CD4-positive, alpha-beta T cell treated with Interleukin-15 for 4 hours (primary cell): ENCODE measurements at places on chromosomes 6 and 20.

DNA sequence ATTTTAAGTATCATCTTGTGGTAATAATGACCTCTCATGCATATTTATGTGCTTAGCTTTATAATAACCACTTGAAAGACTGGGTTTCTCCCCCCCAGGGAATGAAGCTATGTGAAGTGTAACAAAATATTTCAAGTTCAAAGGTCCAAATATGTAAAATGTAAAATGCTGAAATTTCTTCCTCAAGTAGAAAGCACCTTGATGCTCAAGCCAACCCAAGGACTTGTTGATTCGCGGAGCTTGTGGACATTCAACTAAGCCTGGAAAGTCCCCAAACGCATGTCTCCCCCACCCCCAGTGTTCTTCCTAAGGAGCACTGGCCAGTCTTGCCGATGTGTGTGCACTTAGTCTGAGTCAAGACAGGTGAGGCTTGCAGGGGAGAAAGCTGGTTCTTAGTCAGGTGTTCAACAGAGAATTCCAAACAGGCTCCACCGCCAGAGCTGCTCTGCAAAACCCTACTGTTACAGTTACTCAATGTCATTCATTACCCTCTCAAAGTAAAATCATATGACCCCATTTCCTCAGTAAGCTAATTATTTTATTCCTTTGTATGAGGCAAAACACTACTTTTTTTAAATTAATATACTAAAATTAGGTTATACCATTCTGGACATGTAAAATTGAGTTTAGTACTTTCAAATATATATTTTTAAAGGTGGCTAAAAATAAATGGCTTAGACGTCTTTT is 46.9 kb upstream of the QKI start:
- DNase-seq: no peak

DNA sequence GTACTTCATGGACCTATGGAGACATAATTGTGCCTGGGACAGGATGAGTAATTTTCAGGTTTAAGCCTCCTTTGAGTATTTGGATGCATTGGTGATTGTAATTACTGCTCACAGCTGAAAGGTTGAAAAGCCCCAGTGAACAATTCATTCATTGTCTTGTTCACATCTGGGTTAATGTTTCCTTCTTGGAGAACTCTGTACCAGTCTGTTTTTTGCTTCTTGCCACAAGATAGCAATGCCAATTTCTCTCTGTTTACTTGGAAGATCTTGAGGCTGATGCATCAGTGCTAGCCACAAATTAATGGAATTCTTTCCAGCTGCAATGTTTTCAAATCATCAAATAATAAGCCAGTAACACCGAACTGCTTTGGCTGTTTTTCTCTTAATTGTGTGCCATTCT is 207.8 kb downstream of the BMP2 start:
- no peak for DNase-seq

- DNase-seq: no peak
Observed at GRCh38 chr6:35203680-35204079, 10.1 kb upstream of the SCUBE3 start.

- no peak for DNase-seq
Observed at GRCh38 chr20:21398109-21399004, 1.0 kb upstream of the NKX2-4 start.

DNA sequence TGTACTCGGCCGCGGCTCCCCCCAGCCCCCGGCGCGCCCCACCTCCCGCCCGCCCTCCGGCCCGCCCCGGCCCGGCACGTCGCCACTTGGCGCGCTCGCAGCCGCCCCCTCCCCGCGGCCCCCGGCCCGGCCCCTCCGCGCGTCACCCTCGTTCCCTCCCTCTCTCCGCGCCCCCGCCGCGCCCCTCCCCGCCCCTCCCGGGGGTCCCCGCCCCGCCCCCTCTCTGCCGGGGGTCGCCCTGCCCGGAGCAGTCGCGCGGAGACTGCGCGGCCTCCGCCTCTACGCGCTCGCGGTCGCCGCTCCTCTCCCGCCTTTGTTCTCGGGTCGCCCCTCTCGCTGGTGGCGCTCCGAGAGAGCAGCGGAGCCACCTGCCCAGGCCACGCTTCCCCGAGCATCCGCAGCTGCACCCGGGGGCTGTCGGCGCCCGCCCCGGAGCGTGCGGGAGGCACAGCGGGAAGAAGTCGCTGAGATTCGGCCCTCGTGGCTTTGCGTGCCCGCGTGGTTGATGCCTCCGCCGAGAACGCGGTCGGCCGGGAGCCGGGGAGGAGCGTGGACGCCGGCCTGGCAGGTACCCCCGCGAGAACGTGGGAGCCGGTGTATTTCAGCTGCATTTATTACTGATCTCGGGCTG is at the start of gene PHF10:
Gene PHF10, minus strand, starts transcription at position 7 of the 631 bp plus-strand sequence. CDS start 569 bp downstream, outside the sequence.
- peak; percentile 66 for DNase-seq

DNA sequence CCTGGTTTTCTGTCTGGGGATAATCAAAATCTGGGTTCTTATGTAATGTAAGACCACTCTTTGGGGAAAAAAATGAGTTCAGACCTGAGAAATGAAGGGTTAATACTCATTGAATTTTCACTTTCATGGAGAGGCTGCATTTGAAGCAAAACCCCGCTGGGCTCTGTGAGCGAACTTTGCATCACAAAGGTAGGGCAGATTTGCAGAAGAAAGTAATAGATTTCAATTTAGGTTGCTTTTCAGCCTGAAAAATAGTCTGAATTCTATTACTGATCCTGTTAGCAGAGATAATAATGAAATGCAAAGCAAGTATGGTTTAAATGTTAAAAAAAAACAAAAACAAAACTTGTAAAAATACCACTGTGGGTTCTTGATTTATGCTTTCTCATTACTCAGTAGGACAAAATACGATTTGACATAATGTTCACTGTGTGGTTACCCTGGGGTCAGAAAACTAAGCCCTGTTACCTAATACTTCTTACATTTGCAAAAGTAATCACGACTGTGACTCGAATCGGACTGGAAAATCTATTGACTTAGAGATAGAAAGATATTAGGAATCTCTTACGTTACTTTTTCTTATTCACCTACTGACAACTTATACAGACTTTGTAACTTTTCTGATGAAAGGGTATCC is 72.2 kb downstream of the UST start:
- DNase-seq: no peak

- DNase-seq: no peak
Observed at GRCh38 chr6:19755181-19755580, 82.0 kb upstream of the ID4 start.

GRCh38 chr6:131952886-131953509 is 1.8 kb upstream of the CCN2 start:
- no peak for DNase-seq

DNA sequence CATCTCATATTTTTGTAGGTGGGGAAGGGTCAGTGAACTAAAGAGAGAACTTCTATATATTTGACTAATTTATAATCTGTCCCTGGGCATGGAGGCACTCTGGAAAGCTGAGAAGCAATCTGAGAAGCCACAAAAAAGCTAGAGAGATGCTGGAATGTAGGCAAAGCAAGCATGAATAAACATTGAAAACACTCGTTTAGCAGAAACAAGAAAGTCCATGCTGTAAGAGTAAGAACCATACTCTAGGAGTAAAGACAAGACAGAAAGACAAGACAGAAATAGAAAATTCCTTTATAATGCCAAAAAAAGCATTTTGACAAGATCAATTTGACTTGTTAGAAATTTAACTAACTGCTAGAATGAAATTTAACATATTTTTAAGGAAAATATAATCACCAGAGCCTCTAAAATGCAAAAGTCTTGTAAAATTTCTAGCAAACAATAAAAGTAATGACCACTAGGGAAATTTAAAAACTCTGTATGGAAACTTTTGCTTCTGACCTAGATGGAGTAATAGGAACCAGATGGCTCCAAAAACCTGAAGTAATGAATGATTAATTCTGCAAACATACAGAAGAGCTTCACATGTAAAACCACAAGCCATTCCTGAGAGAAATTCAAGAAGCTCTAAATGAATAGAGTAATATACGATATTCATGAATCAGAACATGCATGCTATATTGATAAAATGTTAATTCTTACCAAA is 625.7 kb upstream of the PTCHD4 start:
- DNase-seq: no peak

- no peak for DNase-seq
Observed at GRCh38 chr6:154501578-154501868, 9.0 kb downstream of the CNKSR3 start.

GRCh38 chr6:49790341-49790740 is 3.3 kb upstream of the PGK2 start:
- DNase-seq: no peak

DNA sequence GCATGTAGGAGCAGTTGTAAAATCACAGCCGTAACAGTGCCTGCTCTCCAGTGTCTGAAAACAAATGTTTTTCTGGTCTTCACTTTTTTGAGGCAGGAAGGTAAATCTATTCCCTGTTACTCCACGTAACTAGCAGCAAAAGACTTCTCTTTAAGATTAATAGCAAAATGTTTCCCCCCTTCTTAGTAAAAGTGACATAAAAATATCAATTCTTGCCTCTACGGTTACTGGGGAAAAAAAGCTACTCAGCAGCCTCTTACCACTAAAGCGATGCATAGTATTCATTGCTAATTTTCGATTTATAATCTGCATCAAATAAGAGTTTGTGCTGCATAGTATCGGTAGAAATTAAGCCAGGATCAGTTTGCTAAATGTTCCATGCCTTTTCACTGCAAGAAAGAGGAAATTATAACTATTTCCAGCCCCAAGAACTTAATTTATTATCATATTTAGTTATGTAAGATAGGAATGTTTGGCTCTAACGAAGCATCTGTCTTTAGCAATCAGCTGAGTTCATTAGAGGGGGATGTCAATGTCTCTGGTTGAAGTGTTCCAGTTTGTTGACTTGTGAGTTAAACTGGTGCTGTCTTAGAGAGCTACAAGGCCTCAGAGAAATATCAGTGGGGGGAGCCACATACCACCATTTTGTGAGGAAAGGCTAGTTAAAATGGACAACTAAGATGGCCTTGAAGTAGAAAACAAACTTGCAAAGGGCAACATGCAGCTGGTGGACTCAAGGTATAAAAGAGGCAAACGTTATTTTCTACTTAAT is 617 bp upstream of the TSPYL1 start:
- DNase-seq: no peak

DNA sequence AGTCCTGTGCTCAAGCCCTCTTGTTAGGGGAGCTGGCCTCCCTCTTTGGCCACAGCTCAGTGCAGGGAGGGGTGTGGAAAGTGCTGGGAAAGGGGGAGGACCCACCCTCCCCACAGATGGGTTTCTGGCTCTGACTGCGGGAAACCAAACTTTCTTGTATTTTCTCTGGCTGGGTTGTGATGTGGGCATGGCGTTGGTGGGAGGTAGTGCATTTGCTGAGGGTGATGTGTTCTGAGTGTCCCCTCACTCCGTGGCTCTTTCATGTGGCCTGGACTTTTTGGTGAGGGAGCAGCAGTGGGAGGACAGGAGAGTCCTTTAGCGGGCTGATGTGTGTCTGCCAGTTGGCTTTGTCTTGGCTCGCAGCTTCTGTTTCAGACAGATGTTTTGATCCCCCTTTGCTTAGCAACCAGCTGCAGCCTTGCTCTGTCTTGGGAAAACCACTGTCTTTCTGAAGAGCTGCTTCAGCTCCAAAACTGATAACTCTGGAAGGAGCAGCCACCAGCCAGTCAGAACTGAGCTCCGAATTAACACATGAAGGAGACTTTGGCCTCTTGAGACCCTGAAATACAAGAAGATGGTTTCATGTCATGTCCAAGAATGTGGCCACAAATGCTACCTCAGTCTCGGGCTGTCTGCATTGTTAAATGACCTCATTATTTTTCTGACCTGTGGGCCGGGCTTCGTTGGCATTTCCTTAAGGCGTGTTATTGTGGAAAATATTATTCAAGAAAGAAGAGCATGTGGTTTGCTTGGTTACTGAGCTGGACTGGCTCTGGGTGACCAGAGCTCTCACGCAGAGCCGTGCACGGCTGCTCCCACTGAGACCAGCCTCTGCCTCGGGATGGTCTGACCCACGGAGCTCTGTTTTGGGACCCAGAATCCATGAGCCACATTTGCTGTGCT is 21.5 kb downstream of the SYNJ2 start:
- no peak for DNase-seq

DNA sequence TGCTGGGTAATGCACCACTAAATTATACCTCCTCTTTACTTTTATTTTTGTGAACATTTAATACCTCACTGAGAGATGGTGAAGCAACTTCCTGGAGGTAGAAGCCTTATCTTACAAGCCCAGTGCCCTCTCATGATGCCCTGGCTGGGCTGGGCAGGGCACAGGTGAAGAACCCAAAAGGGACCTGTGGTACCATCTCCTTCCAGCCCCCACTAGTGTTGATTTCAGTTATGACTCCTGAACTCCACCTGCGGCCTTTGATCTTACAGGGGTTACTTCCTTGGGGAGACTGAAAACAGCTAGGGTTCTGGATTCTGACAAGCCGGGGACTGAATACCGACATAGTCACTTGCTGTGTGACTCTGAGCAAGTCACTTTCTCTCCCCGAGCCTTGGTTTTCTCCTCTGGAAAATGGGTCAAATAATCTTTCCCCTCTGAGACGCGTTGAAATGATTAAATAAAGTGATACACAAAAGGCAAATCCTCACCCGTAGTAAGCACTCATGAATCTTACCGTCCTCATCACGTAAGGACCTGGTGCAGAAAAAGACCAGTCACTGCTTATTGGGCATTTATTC is 1.2 kb downstream of the SLC13A3 start:
- no peak for DNase-seq

GRCh38 chr20:45469336-45470261 is at the start of gene WFDC2:
Gene WFDC2 (plus strand): TSS chr20:45469753. CDS start chr20:45469782, 29 bp downstream.
- no peak for DNase-seq

GRCh38 chr20:58388028-58388601 is 914 bp upstream of the VAPB start:
- DNase-seq: no peak

GRCh38 chr6:16244446-16244845 is 6.1 kb downstream of the GMPR start:
- no peak for DNase-seq

DNA sequence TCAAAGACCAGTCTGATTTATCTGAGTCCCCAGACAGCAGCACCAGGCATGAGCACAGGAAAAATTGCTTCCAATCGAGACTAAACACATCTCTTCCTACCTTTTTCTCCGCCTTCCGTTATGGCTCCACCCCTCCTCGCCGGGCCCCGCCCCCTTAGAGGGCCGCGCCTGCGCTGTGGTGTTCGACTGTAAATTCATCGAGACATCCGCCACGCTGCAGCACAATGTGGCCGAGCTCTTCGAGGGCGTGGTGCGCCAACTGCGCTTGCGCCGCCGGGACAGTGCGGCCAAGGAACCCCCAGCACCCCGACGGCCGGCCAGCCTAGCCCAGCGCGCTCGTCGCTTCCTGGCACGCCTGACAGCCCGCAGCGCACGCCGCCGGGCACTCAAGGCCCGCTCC is 8.9 kb downstream of the REM1 start:
- no peak for DNase-seq

GRCh38 chr20:45269754-45270270 is 15.4 kb upstream of the SLPI start:
- no peak for DNase-seq

DNA sequence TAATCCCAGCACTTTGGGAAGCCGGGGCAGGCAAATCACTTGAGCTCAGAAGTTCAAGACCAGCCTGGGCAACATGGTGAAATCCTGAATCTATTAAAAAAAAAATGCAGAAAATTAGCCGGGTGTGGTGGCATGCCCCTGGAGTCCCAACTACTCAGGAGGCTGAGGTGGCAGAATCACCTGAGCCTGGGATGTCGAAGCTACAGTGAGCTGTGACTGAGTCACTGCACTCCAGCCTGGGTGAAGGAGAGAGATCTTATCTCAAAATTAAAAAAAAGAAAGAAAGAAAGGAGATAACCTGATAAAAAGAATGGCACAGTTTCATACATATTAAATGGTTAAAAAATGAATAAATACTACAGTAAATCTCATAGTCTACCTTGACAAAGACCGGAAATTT is 123.6 kb upstream of the TNFAIP3 start:
- DNase-seq: peak; percentile 29

GRCh38 chr6:43748765-43749164 is 21.2 kb upstream of the VEGFA start:
- DNase-seq: no peak
